ENCODE measurements at places on chromosomes 11 and 22.

DNA sequence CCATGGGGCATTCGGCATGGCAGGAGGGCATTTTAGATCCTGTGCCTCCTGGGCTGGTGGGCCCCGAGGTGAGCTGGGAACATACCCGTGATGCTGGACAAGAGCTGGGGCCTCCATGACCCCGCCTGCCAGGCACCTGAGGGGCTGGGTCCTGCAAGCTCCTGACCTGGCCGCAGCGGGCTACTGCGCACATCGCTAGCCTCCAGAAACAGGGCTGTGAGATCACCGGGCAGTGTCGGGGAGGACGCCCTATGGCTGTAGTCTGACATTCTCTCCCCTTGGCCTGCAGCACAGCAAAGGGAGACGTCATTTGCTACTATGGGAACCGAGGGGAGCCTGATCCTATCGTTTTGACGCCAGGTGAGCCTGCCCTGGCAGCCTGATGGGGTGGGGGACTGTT, 24.4 kb upstream of the DGCR8 start:
- DNase-seq = no peak

DNA sequence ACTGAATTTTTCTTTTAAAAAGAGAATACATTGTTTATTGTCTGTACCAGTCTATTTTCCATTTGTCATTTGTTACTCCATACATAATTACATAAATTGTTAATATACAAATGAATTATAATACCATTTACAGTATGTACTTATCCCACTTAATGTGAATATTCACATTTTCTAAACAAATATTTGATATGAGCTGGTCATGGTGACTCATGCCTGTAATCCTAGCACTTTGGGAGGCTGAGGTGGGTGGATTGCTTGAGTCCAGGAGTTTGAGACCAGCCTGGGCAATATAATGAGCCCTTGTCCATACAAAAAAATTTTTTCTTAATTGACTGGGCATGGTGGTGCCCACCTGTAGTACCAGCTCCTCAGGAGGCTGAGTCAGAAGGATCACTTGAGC, 6.8 kb downstream of the SC5D start:
- no peak for DNase-seq

GRCh38 chr22:47259990-47260389, 497.5 kb downstream of the TBC1D22A start:
- no peak for DNase-seq

DNA sequence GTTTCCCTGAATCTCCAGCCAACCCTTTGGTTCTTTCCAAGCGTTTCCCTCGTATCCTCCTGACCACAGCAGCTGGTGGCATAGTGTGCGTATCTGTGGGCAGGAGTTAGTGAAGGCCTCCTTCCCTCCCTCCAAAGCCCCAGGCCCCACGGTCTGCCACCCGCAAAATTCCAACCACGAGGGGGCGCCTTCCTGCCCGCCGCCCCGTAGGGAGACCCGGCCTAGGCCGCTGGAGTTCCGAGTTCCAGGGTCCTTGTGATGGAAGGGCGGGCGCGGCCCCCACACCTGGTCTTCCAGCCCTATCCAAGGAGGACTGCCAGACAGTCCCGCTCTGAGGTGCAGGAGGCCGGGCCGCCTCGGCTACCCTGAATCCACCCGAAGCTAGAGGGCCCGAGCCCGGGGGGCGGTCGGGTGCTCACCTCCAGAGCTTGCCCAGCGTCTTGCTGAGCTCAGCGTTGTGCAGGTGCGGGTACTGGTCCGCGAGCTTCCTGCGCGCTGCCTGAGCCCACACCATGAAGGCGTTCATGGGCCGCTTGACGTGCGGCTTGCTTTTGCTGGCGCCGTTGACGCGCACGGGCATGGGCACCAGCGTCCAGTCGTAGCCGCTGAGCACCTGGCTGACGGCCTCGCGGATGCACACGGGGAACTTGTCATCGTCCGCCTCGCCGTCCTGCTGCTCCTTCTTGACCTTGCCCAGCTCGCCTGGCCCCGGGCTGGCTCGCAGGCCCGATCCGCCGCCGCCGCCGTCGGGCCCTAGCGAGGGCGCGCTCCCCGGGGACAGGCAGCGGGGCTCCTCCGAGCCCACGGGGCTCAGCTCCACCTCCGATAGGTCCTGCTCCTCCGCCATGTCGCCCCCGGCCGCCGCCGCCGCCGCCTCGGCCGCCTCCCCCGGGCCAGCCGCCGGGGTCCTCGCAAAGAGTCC, 1.2 kb downstream of the SOX10 start:
- no peak for DNase-seq

GRCh38 chr22:30457981-30458380, 13.8 kb downstream of the SEC14L3 start:
- no peak for DNase-seq

DNA sequence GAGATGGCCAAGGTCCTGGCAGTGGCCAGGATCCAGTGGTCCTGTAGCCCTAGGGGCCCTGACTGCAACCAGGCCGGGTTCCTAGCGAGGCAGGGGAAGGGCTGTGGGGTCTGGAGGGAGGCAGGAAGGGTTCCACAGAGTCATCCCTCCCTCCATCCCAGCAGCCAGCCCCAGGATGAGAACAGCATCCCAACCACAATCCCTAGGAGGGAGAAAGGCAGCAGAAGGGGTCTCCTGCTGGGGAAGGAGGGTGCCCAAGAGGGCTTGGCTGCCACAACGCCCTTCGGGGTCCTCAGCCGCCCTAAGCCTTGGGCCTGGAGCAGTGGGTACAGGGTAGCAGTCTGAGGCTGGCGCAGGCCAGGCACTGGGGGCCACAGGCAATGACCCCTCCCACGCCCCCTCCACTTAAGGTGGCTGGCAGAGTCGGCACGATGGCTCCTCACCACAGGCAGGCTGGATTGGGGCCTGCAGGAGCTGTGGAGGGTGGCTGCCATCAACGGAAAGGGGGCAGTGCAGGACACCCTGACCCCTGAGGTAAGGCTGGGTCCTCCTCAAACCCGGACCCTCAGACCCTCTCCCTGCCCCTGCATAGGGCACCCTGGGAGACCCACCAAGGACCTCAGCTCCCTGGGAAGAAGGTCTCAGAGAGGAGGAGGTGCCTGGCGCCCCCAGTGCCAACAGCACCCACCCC, 7.2 kb downstream of the SLC22A12 start:
- DNase-seq = no peak

- no peak for DNase-seq
Measured at GRCh38 chr11:111344032-111344431, 35.0 kb downstream of the POU2AF1 start.

- no peak for DNase-seq
Measured at GRCh38 chr11:92295175-92296137, 70.8 kb downstream of the FAT3 start.

GRCh38 chr22:39308614-39309363, 10.6 kb downstream of the RPL3 start:
- DNase-seq = no peak

DNA sequence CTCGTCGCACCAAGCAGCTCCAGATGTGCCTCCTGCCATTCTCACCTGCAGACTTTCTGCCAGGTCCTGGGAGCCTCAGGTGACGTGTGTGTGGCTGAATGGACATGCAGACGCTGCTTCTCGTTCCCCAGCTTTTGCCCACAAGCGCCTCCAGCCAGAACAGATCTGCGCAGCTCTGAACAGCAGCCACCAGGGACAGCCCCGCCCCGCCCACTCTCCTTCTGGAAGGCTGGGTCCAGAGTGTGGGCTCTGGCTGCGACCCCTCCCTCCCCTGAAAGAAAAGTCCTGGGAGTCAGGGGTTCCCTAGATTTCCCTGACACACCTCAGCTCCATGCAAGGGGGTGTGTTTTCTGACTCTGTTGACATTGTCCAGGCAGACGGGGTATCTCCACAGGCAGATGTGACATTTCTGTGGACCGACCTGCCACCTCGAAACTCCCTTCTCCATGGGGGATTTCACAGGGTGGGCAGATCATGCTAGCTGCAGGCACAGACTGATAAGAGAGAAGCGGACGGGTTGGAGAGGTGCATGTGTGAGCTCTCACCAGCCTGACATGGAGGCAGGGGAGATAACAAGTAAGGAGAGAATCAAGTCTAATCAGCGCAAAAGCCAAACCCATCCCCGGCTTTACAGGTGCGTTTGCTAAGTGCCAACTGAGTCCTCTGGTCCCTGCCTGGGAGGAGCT, 19.8 kb downstream of the SLCO2B1 start:
- DNase-seq = no peak

DNA sequence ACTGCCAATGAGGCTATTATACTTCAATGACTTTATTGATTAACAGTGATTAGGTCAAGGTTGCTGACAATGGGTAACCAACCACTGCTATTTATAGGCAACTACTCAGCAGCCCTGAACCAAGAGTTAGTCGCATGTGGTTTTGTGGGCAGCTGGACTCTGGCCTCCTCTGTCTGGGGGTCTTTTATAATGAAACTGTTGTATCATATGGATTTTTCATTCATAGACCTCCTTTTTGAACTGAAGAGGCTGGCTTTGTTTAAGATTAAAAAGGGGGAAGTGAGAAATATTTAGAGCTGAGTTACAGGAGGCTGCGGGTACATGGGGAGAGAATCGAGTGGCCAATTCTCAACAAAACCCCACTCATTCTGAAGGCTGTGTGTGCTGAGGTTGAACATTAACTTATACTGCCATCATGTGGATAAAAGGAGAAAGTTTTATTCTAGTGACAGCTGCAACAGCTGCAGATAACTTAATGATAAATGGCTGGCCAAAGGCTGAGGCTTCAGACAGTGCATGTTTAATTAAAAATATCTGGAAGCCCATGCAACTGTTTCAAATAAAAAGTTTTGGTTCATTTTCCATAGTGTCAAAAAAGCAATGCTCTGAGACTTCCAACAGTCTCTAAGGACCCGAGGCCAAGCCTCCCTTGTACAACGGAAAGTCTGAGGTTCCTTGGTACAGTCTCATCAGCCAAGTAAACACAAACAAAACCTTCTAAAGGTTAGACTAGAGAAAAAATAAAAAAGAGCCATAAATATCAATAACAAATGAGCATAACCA, 682.6 kb downstream of the KCNA4 start:
- no peak for DNase-seq

DNA sequence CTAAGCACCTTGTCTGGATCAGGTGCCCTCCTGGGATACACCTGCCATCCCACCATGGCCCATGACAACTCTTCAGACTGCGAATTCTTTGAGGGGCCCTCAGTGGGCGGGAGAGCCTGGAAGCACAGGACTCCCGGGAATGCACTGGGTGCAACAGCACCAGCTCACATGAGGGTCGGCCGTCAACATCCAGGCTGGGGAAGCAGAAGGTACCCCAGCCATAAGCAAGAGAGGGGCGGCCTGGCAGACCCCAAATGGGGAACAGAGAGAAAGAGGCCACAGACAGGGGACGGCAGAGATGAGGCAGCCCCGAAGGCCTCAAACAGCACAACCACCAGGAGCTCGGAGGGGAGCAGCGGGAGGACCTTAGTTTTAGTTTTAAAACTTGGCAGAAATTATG, 94.4 kb downstream of the PHF21B start:
- DNase-seq = no peak

- DNase-seq = no peak
Measured at GRCh38 chr22:27749597-27750225, 51.8 kb downstream of the MN1 start.

DNA sequence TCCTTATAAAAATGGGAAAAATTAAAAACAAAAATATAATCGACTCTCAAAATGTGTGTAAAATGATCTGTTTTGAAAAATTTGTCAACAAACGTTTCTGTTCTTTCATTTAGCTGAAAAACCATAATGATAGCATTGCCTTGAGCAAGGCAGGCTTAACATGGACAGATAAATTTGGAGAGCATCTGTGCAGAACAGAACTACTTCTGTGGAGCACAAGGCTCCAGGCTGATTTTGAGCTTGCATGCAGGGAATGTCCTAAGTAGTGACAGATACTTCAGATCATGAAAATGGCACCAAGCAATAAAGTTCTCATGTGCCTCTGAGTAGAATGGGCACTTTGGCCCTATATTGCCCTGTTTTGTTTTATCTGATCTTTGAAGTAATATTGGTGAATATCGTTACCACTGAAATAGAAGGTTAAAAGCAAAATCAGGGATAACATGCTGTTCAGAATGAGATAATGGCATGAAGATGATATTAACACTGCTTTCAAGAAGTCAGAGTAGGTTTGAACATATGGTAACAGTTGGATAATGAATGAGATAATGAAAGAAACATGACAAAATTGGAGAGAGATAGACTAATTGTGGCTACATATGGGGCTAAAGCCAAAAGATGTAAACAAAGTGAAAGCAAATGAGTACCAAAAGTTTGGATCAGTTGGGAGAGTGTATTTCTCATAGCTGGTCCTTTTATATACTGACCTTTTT, 730.5 kb upstream of the CCDC179 start:
- DNase-seq = no peak

- no peak for DNase-seq
Measured at GRCh38 chr11:112421879-112422278, 161.2 kb upstream of the PLET1 start.

DNA sequence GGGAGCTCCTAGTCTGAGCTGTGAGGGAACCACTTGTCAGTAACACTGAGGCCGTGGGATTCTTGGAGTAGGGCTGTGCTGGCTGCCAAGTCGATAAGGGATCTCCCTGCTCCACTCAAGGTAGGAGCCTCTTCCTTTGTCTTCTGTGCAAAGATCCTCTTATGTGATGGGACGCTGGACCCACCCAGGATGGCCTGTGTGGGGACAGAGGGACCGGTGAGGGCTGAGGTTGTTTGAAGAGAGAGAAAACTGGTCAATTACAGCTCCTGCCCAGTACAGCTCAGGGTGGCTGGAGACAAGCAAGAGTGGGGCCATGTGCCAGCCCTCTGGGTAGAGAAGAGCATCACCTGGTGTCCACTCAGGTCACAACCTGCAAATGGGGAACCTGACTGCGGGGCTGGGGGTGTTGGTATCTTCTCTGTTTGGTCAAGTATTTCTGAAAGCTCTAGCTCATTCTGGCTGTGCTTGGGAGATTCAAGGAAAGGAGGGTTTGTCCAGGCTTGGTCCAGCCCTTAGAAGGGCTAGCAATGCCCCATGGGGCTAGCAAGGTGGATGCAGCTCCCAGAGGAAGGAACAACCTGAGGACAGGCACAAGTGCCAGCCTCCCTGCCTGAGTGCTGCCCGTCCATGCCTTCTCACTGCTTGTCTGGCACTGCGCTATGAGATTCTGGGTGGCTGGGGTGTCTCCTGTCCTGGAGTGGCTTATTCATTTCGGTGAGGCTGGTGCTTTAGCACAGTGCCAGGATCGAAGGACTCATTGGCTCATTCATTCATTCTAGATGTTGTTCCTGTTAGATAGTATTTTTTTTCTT, 27.6 kb upstream of the BAIAP2L2 start:
- no peak for DNase-seq

- no peak for DNase-seq
Measured at GRCh38 chr11:120169981-120170698, 32.2 kb upstream of the TRIM29 start.

GRCh38 chr22:40309631-40310030, 36.7 kb upstream of the ADSL start:
- no peak for DNase-seq

DNA sequence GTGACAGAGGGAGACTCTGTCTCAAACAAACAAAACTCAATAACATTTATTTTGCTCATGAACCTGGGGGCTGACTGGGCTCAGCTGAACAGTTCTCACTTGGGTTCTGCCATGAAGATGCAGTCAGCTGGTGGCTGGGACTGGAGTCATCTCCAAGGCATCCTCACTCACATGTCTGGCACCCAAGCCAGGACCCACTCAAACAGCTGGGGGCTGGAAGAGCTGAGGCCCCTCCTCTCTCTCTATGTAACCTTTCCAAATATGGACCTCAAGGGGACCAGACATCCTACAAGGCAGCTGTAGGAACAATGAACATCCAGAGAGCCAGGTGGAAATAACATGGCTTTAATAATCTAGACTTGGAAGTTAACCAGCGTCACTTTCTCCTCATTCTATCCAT, 16.8 kb downstream of the HSPA8 start:
- DNase-seq = no peak
